SHP77 treated with DMSO at 0.1 percent for 48 hours (cell line): ENCODE measurements at places on chromosomes 11 and 22.

DNA sequence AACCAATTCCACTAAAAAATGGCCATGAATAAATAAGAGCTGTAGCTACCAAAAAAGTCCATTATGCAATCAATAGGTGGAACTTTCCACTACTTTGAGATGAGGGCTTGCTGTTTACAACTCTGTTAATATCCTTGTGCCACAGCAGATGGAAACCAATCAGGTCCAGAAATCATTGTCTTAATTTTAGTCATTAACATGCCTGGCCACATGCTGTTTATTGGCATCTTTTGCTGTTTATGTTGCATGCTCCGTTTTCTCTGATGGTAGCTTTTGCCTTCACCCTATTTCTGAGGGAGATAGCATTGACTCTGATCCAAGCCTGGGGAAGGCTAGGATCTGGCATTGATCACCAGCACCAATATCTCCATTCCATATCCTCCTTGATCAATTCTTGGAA lies 192.9 kb upstream of the SEZ6L start:
- DNase-seq: no peak

GRCh38 chr11:8093931-8094575 lies 13.0 kb downstream of the TUB start:
- DNase-seq: no peak

GRCh38 chr11:10322401-10322800 lies 17.5 kb downstream of the ADM start:
- no peak for DNase-seq

DNA sequence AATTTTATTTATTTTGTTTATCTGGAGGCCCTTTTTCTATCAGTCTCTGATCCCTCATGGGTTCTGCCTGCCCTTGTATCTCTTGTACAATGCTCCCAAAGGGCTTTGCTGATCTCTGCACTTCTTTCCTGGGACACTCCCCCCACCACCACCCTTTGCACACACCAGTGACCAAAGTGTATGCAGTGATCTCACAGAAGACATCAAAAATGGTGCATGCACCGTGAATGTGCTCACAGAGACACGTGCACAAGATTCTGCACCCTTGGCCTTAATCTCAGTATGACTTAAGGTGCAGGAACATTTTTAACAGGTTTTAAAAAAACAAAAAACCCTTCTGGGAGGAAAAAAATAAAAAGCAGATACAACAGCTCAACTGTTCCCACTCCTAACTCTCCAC lies 12.2 kb upstream of the ADSL start:
- DNase-seq: no peak

- DNase-seq: no peak
These were observed 42.9 kb downstream of the YWHAH start for GRCh38 chr22:31987218-31987617.

DNA sequence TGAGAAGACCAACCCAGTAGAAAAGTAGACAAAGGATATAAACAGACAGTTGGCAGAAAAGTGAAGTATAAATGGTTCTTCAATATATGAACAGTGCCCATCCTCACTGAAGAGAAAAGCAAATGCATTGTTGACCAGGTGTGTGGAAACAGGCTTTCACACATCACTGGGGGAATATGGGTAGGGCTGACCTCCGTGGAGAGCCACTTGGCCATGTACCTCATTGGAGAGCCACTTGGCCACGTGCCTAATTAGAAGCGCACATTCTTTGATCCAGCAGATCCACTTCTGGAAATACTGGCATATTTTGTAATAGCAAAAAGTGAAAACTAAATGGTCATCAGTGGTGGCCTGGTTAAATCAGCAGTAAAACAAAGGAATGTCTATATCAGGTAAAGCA lies 43.2 kb downstream of the PPP6R3 start:
- DNase-seq: no peak

DNA sequence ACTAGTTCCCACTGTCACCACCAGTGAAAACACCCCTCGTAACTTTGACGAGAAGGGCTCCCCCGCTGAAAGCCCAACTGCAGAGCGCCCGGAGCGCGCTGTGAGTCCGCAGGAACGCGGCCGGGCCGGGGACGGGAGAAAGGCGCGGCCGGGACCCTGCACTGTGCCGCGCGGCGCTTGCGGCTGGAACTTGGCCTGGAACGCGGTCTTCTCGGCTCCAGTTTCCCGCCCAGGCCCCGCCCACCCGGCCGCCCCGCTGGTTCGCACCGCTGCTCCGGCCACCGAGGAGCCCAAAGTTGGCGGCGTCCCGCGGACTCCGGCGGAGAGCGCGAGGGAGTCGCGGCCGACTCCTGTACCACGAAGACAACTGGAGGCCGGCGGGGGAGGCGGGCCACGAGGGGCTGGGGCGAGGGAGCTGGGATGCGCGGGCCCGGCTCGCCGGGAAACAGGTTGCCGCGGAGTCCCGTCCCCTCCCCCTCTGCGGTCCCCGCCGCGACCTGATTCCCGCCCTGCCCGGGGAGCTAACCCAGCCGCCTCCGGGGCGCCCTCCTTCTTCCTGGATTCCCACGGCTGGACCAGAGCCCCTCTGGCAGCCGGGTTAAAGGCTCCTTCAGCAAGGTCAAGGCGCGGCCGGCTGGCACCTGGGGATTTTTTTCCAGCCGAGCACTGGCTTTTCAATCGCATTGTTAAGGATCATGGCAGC lies 3.4 kb downstream of the TENM4 start:
- no peak for DNase-seq

DNA sequence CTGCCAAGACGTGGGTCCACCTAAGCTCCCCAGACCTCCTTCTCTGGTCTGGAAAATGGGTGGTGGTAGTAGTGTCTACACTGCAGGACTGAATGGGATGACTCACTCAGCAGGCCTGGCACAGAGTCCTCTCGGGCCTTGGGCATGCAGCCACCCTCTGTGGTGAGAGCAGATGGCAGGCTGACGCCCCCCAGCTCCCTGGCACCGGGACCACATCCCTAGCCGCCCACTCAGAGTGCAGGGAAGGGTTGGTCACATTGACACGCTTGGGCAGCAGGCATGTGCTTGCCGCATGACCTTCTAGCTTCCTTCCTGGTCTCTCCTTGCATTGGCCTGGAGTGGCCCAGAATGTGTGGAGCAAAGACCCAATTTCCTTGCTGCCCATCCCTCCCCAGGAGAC lies 30.7 kb upstream of the PRODH start:
- DNase-seq: no peak

GRCh38 chr11:60857378-60858232 lies 1.9 kb upstream of the PTGDR2 start:
- no peak for DNase-seq

DNA sequence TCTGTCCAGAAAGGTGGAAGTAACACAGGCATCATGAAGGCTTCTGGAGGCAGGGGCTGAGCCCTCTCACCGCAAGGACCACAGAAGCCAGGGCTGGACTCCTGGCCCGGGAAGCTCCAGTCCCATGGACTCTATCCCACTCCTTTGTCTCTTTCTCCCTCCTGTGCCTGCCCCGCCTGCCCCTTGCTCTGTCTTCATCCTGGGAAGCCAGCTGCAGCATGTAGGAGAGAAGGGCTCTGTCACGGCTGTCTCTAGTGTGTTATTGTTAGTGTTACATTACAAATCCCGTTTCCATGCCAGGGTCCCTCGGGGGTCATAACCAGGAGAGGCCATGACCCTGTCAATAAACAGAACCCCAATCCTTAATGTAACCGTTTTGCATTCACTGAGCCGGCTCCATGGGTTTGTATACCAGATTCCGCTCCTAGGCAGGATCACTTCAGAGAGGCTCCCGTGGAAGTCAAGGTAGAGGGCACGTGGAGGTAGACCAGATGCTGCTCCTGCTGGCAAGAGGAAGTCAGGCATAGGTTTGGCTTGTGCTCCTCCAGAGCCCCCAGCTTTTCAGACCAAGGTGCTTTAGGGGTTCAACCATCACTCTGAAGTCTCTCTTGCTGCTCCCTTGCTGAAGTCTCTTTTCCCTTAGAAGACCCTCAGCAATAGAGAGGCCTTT lies 293.2 kb downstream of the ETS1 start:
- DNase-seq: no peak

GRCh38 chr11:7524462-7525235 lies 10.8 kb downstream of the PPFIBP2 start:
- DNase-seq: no peak

DNA sequence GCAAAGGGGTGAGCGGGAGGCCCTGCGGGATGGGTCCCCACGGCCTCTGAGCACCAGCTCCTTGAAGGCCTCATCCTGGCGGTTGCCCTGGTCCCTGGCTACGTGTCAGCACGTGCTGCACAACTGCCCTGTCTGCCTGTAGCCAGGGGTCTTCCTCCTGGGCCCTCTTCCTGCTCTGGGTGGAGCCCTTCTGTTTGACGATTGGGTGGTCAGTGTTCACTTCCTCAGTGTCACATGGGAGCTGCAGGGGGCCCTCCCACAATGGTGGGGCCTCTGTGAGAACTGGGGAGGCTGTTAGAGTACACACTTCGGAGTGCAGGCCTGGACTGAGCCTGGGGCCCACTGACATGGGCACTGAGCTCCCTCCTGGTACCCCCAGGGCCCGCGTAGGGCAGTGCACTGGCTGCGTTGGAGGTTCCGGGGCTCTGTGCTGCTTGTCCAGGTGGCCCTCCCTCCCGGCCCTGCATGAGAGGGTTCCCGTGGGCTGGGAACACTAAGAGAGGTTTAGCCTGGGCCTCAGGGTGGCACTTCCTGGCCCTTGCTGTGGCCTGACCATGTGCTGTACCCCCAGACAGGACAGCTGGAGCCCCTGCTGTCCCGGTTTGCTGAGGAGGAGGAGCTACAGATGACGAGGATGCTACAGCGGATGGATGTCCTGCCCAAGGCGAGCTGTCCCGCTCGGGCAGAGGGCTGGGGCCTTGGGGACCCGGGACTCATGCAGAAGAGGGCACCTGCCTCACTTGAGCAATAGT lies 13.8 kb downstream of the DGCR6L start:
- DNase-seq: no peak

GRCh38 chr11:6431861-6432260 lies 8.9 kb downstream of the HPX start:
- no peak for DNase-seq

- DNase-seq: no peak
These were observed 190.7 kb upstream of the NCAM1 start for GRCh38 chr11:112770487-112770886.

GRCh38 chr11:125624756-125625213 lies at the start of gene CHEK1:
Gene CHEK1, plus strand, starts transcription at chr11:125625163. Its CDS starts 1,606 bp downstream, at chr11:125626769.
- DNase-seq: no peak

DNA sequence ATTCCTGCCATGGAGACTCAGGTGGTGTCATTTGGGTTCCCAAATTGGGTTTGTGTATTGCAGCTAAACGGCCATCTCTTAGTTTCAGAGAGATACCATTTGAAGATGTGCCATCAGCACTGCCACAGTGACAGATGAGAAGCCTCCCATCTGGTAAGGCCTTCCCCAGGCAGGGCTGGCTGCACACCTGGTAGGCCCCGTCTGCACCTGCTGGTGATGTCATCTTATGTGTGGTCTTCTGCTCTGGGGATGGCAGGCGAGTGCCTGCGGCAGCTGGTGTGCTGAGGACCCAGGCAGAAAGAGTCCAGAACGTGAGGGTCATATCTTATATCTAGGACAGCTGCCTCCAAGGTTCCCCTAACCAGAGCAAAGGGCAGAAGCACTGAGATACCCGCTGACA lies 100.6 kb downstream of the CSNK2A3 start:
- peak; percentile 64 for DNase-seq

- DNase-seq: no peak
These were observed 50.3 kb upstream of the SORL1-AS1 start for GRCh38 chr11:121503051-121503450.

- DNase-seq: no peak
These were observed 139.5 kb downstream of the KIF18A start for GRCh38 chr11:27968461-27968860.

DNA sequence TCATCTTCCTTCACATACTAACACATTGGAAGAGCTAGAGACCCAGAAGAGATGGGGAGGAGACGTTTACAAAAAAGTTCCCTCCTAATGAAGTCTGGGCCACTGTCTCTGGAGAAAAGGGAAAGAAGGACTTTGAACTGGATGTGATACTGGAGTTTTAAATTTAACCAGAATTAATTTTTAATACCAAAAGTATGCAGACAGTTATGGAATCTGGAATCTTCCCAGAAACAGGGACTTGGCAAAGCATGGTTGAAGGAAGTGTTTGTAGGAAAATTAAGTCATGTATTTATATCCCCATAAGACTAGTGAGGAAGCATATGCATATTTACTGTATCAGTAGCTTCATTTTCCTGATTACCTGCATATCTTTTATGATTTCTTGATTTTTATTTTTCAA lies 215.5 kb downstream of the TTC28 start:
- DNase-seq: no peak

- DNase-seq: no peak
These were observed 2.6 kb upstream of the CARD18 start for GRCh38 chr11:105142167-105142566.

DNA sequence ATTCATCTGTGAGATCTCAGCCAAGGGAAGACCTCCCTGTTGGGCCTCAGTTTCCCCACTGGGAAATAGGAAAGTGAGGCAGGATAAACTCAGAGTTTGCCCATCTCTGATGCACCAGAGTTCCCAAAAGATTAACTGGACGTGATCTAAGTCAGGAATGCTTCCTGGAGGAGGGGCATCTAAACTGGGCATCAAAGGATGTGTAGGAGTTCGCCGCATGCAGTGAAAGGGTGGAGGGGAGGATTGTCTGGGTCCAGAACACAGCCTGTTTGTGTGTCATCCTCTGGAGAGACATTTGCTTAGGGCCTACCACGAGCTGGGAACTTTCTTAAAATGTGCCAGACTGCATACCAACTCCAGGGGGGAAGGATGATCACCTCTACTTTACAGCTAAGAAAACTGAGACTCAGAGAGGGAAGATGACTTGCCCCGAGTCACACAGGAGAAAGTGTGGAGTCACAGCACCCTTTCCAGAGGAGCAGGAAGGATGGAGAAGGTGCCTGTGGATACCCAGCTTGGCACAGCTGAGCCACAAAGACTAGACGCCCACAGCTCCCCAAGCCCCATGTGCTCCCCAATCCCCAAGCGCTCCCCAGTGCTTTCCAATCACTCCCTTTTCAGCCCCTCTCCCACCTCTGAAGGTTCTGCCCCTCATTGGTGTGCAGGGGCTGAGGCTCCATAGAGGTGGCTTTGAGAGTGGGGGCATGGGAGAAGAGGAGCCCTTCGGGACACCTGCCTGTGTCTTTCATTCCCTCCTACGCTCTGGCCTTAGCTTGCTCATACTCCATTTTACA lies 50.1 kb downstream of the MN1 start:
- no peak for DNase-seq

- DNase-seq: no peak
These were observed 31.6 kb upstream of the CBX7 start for GRCh38 chr22:39183991-39184585.

DNA sequence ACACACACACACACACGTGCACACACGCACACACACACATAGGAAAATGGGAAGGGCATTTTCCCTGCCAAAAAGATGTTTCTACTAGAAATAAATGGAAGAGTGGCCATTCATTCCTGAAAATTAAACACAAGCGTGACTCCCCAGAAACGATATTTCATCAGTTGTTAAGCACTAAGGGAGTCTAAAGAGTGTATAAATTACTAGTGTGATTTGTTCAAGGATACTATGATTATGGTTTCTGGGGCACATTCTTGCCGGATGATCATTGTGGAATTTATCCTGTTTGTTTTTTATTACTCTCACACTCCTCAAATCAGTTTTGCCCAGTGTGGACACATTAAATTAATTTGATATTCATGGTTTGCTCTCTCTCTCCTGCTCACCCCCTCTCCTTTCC lies 16.4 kb upstream of the AMOTL1 start:
- DNase-seq: no peak
